ENCODE measurements at places on chromosomes 6 and 20.

DNA sequence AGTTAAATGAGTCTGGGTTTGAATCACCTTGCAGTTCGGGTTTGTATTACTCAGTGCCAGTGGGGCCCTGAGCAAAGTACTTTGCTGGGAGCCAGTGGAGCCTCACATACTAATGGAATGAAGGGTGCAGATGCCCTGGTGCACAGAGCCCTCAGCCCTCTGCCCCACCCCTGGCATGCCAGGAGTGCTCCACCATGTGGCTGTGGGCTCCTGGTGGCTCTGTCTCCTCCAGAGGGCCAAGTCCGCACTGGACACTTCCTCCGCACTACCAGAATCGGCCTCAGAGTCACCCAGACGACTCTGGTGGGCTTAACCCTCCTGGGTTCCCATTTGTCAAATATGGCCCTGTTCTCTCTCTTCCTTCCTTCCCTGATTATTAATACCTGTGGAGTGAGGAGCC is 94.0 kb downstream of the STK35 start:
- DNase-seq = no peak

DNA sequence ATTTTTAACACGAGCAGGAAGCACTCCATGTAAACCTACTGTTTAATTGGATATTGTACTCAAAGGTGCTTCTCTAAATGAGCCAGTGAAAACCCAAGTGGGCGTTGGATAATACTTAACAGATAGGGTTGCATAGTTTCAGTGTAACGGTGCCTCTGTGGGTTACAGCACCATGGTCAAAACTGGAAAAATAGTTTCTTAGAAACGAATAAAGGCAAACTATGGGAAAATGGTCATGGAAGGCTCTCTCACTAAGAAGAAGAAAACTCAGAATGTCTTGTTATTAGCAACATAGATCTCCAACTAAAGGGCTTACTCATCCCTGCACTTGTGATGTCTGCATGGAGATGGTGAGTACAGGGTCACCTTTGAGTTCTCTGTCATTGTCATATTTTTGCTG is 59.1 kb upstream of the NEDD9 start:
- no peak for DNase-seq

GRCh38 chr20:38049800-38050199 is 16.3 kb downstream of the RPRD1B start:
- no peak for DNase-seq

DNA sequence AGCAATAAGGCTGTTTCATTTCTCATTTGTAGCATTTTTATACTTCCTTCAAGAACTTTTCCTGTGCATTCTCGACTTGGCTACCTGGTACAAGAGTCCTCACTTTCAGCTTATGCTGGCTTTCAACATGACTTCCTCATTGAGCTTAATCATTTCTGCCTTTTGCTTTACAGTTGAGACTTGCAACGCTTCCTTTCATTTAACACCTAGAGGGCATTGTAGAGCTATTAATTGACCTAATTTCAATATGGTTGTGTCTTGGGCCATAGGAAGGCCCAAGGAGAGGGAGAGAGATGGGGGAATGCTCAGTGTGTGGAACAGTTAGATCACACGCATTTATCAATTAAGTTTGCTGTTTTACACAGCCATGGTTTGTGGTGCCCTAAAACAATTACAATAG is 37.2 kb downstream of the SLC22A2 start:
- DNase-seq = no peak

- DNase-seq = no peak
Observed at GRCh38 chr20:35621560-35621946, 5.9 kb downstream of the SPAG4 start.

GRCh38 chr20:1909097-1909496 is 13.9 kb downstream of the SIRPA start:
- DNase-seq = no peak

DNA sequence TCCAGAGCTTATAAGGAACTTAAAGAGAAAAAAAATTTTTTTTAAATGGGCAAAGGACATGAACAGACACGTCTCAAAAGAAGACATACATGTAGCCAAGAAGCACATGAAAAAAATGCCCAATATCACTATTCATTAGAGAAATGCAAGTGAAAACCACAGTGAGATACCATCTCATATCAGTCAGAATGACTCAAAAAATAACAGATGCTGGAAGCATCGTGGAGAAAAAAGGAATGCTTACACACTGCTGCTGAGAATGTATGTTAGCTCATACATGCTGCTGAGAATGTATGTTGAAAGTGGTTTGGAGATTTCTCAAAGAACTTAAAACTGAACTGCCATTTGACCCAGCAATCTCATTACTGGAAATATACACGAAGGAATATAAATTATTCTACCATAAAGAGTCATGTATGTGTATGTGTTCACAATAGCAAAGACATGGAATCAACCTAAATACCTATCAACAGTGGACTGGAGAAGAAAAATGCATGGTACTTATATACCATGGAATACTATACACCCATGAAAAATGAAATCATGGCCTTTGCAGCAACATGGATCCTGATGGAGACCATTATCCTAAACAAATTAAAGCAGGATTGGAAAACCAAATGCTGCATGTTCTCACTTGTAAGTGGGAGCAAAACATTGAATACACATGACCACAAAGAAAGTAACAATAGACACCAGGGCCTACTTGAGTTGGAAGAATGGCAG is 5.2 kb downstream of the OR11A1 start:
- DNase-seq = no peak

- no peak for DNase-seq
Observed at GRCh38 chr20:63599396-63600050, 25.5 kb upstream of the HELZ2 start.

- DNase-seq = no peak
Observed at GRCh38 chr20:63431944-63432343, 40.5 kb downstream of the KCNQ2 start.

DNA sequence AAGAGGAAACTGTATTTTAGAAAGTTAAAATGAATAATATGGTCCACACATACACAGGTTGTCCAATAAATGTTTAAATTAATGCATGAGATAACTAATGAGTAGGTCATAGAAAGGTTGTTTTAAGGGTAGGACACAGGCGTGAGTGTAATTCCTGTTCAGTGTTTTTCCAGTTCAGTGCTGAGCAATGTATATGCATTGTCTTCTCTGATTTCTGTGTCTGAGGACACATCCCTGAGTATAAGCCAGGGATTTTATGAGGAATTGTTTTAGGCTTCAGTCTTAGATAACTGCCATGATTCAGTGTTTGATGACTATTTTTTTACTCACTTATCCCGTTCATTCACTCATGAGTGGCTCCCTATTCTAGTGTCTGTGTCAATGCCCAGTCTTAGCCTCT is 298.5 kb upstream of the TBX18 start:
- no peak for DNase-seq

DNA sequence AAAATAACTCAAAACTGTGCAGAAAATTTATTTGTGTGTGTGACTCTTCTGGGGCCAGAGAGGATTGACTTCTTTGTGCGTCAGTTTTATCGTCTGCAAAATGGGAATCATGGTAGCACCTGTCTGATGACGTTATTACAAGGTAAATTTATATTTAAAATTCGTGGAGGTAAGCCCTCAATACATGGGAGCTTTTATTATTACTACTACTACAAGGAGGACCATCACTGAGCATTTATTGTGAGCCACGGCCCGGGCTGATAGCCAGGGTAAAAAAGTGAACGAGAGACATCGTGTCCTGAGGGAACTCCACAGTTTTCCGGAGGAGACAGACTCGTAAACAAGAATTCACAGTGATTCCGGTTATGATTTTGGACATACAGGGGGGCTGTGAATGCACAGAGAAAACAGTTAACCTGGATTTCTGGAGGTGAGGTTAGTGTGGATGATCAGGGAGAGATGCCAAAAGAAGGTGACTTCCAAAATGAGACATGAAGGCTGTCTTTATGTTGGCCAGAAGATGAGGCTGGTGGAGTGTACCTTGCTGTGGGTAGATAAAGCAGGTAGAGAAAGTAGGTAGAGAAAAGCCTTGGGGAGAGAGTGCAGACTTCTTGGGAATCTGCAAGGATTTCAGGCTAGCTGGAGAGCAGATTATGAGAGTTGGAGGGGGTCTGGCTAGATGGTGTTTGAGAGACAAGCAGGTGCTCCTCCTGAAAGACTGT is 10.6 kb upstream of the SERINC3 start:
- no peak for DNase-seq

DNA sequence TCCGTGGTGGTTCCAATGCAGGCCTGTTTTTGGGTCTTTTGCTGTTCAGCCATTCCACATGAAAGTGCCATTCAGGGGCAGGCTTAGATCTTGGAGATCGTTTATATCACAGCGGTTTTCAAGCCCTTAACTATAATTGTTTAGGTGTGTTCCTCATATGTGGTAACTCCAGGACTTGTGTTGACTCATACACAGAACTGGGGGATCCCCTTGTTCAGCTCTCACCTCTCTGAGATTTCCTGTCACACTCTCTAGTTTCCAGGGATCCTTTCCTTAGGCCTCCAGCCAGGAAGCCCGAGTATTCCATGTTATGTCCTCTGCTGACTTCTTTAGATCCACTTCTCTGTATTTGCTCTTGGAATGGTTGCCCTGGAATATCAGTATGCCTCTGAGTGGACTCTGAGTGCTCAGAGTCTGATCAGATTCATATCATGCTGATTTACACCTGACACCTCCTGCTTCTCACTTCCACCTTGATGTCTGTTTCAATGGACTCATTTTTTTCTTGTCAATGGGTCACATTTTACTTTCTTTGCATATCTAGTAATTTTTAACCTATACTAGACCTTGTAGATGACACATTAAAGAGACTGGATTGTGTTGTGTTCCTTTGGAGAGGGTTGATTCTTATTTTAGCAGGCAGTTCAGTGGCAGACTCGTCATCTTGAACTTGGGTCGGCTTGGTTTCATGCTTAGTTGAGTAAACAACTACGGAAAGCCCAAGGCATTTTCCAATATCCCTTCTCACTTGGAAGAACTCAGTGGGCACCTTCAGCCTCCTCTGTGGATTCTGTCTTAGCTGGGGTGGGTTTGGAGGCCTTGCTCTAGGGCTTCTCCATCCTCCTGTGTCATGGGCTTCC is 13.1 kb downstream of the NTSR1 start:
- no peak for DNase-seq

DNA sequence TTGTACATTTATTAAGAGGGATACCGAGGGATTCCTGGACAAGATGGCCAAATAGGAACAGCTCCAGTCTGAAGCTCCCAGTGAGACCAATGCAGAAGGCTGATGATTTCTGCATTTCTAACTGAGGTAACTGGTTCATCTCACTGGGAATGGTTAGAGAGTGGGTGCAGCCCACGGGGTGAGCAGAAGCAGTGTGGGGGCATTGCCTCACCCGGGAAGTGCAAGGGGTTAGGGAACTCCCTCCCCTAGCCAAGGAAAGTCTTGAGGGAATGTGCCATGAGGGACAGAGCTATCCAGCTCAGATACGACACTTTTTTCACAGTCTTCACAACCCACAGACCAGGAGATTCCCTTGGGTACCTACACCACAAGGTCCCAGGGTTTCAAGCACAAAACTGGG is 10.7 kb upstream of the TAAR2 start:
- no peak for DNase-seq

GRCh38 chr20:33280000-33280680 is 2.9 kb upstream of the BPIFB1 start:
- DNase-seq = no peak

GRCh38 chr6:101845172-101845571 is 451.7 kb downstream of the GRIK2 start:
- DNase-seq = no peak

DNA sequence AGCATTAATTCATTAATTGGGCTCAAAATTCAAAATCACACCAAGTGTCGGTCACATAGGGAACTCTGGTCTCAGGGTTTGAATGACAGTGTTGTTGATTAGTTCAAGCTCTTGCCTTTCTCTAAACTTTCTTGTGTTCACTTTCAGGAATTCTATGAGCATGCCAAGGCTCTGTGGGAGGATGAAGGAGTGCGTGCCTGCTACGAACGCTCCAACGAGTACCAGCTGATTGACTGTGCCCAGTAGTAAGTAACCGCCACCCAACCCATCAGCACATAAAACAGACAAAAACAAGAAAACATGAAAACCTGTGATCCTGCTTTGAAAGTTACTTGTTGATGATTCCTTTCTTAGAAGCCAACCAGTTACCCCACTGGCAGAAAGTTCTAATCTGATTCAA is 52.7 kb downstream of the GNAS start:
- DNase-seq = no peak

DNA sequence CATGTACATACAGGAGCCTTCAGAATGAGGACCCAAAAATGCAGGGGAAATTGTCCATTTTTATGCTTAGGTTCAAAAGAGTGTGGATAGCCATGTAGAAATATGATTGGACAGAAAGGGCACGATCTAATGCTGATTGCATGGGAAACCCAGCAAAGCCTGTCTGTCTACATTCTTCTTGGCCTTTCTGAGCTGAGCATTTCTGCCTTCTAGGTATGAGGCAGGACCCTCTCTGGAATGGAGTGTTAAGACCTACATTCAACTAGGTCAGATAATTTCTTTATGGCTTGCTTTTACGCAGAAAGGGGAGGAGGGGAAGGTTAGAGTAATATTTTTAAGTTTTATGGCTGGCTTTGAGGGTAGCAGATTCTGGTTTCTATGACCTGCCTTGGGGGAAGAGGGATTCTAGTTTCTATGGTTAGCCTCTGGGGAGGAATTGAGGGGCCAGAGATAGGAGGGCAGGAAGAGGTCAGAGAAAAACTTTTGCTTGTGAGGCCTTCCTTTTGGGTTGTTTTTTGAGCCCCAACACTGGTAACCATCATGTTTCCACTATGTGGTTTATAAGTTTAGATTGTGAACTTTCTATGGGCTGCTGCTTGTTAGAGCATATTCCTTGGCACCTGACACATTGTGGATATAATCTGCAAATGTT is 63.5 kb downstream of the LYRM2 start:
- no peak for DNase-seq

- no peak for DNase-seq
Observed at GRCh38 chr6:30981942-30982772, 1.4 kb upstream of the MUC21 start.

DNA sequence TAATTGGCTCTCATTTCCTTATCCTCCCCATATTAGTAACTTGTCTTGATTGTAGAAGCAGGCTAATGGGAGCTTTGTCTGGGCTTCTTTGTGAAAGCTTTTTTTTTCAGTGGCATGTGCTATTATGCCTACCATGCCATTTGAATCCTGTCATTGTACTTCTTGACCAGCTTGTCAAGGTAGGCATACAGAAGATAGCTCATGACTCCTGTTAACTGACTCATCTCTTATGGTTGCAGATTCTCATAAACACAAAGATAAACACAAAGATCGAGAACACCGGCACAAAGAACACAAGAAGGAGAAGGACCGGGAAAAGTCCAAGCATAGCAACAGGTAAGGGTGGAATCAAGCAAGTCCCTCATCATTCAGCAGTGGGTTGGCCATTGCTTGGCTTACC is 32.5 kb downstream of the TOP1 start:
- no peak for DNase-seq

DNA sequence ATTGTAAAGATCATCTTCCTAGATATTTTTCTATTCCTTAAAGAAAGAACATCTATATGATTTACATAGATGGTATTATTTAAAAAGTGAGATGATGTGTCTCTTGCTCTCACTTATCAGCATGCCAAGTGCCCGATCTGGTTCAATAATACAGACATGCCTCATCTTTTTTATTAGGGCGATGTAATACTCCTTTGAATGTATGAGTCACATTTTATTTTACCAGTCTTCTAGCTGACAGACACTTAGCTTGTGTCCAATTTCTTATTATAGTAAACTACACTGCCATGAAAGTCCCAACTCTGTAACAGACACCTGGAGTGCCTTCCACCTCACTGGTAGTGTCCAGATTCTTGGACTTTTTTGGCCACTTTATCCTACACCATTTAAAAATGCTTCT is 586.6 kb upstream of the BTBD3 start:
- no peak for DNase-seq

GRCh38 chr6:41636833-41637193 is 1.5 kb upstream of the MDFI start:
- DNase-seq = no peak

- DNase-seq = no peak
Observed at GRCh38 chr20:20536240-20536933, 168.5 kb downstream of the INSM1 start.

Measured in activated CD8-positive, alpha-beta memory T cell treated with anti-CD3 and anti-CD28 coated beads, Interleukin-2, amount 50 U/mL, for 4 hours (primary cell).